WERI-Rb-1 (cell line): ENCODE measurements at places on chromosomes 3 and 15.

DNA sequence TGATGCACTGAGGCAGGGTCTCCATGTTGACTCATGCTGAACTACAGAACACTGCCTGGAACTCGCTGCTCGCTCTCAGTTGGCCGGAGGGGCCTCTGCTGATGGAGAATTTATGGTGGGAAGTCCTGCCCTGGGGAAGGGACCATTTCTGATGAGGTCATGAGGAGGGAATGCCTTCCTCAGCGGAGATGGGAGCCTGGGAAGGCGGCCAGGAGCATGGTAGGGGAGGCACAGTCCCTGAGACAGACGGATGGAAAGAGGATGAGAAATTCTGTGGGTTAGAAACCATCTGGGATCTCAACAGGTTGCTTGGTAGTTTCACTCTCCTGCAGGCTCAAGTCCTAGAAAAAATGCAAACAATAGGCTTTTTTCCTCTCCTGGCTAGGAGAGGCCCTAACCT is 56.8 kb upstream of the TPM1 start:
- DNase-seq, result no peak

- peak; percentile 9 for DNase-seq
These were observed 2.4 kb downstream of the SLCO3A1 start for GRCh38 chr15:91855684-91856489.

DNA sequence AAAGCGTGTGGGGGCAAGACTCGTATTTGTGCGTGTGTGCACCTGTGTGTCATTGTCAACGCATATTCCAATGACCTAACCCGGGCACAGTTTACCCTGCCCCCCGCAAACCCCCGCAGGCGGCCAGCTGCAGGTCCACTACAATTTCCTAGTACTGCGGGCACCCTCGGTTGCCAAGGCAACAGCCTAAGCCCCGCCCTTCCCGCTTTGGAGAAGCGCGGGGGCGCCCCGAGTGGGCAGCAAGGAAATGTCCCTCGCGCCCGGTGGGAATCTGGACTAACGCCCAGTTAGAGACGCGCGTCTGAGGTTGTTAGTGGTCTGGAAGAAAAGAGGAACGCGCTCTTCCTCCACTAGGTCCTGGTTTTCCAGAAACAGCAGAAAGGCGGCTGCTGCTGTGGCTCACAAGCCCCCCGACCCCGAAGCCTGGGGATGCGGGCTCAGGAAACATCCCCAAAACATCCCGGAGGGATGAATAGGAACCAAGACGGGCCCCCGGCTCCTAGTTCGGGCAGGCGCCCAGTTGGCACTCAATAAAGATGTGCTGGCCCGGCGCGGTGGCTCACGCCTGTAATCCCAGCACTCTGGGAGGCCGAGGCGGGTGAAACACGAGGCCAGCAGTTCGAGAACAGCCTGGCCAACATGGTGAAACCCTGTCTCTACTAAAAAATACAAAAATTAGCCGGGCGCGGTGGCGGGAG is 1.1 kb downstream of the ABHD14A start:
- DNase-seq, result peak; percentile 87

GRCh38 chr3:47841786-47842349 is 38.9 kb downstream of the DHX30 start:
- no peak for DNase-seq

- no peak for DNase-seq
These were observed 340.3 kb upstream of the RBMS3 start for GRCh38 chr3:28940530-28940929.

DNA sequence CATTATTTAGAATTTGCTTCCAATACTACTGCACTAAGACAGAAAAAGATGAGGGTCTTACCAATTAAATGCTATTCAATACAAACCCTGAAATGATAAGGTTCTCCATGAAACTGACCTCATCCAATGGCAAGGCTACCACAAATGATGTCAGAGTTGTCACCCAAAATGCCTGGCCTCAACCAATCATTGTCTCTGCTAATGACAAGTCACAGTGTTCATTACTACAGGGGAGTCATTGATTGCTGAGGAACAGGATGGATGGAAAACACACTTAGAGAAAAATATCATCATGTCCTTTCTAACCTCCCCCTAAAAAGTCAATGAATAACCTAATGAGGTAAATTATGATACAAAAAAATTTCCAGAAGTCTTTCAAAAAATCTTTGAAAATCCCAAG is 91.0 kb downstream of the FOXP1 start:
- no peak for DNase-seq

- peak; percentile 63 for DNase-seq
These were observed 31.5 kb downstream of the KCNAB1 start for GRCh38 chr3:156151824-156152428.

GRCh38 chr3:156793400-156793799 is 32.8 kb upstream of the LEKR1 start:
- no peak for DNase-seq

- DNase-seq, result no peak
These were observed 866 bp upstream of the CD276 start for GRCh38 chr15:73683257-73683776.

GRCh38 chr15:57910672-57911071 is 154.8 kb downstream of the ALDH1A2 start:
- no peak for DNase-seq

DNA sequence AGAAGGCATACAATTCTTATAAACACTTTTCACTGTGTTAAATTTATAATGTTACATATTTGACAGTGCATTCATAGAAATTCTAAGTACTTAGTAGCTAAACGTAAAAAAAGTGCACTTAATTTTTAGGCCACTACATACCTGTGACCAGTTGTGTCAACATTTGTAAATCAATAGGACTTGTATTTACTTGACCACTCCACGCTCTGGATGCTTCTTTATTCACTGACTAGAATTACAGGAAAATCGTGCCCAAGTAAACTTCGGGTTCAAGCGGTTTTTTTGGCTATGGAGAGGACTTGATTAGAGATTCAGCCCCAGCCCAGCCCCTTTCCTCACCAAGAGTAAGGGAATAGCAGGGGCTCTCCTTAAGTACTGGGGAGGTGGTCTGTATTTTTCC is 21.8 kb downstream of the WDR53 start:
- DNase-seq, result no peak

GRCh38 chr15:22956257-22956977 is 23.8 kb downstream of the CYFIP1 start:
- DNase-seq, result no peak
